NCI-H2227 treated with DMSO at 0.1 percent for 48 hours (cell line): ENCODE measurements at places on chromosomes 12 and 14.
A peak's percentile ranks its signal among the peaks of the same experiment; 100 is the strongest.

GRCh38 chr14:87676814-87677437 is 316.1 kb downstream of the GALC start:
- no peak for DNase-seq

DNA sequence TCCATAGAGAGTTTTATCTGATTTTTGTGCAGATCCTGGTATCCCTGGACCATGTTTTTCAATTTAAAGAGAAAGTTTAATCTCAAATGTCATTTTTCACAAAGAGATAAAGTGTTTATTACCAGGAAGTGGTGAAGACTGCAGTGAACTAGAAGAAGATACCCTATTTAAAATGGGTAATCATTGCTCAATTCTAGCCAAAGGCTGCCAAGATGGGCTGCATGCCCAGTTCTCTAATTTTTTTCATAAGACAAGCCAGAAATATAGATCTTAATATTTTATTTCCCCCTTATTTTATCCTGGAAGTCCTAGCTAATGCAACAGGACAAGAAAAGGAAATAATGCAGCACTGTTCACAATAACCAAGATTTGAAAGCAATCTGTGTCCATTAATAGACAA is 343.5 kb downstream of the PCNX1 start:
- DNase-seq = no peak

DNA sequence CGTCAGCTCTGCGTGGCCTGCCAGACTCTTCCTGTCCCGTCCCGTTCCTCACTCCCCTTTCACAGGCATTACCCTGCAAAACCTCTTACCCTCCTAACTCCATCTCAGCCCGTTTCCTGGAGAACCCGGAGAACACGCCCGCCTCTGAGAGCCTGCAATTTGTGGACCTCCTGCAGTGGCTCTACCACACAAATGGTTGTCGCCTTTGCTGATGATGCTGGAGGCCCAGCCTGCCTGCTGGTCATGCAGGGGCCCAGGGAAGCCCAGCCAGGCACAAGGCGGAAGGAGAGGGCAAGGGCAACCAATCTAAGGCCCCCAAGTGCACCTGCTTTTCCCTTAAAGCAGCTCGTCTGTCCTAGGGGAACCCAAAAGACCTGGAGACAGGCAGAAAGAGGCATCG is 22.5 kb downstream of the RFLNA start:
- peak; percentile 27 for DNase-seq

GRCh38 chr12:47110718-47111391 is 31.1 kb upstream of the AMIGO2 start:
- DNase-seq = no peak

DNA sequence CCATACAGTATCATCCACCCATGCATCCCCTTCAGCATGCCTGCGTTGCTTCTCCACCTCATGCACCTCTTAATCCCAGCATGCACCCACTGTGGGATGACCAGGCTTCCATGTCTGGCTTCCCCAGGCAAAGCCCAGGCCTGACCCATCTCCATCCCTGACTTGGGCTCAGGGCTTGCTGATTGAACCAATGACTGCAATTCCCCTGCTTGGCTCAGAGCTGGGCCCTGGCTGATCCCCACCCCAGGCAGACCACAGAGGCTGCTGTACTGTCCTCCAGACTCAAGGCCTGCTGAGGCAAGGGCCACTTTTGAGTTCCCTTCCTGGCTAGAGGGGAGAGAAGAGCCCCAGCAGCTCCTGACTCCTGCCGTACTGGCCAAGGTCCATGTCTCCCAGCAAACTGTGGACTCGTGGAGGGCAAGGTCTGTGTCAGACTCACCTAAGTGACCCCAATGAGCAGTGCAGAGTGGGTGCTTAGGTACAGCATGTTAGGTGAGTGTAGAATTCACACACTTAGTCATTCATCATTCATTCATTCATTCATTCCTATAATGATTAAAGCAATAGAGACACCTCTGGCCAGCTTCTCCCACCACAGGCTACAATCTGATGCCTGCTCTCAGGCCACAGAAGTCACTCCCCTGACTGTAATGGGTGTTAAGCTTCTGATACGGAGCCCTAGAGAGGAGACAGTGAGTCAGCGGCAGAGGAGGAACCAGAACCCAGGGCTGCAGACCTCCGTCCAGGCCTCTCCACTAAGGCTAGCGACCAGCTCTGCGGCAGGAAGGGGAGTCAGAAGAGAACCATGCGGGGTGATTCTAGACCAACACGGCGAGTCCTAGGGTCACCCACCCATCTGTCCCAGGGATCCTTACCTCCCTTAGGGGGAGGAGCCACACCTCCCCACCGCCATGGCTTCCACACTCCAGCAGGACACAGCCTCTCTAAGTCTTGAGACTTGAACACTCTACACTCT is 2.9 kb downstream of the BEGAIN start:
- DNase-seq = no peak

- no peak for DNase-seq
Measured at GRCh38 chr12:127680516-127680915, 586.5 kb upstream of the TMEM132C start.

GRCh38 chr14:76727384-76727783 is 33.9 kb upstream of the VASH1 start:
- DNase-seq = no peak

GRCh38 chr14:103854822-103855733 is 7.7 kb upstream of the PPP1R13B start:
- DNase-seq = peak; percentile 51
